ENCODE measurements at places on chromosomes 6 and 20.

GRCh38 chr20:9389346-9389745 is 125.0 kb upstream of the LAMP5 start:
- DNase-seq: no peak

GRCh38 chr6:159973951-159974350 is 5.1 kb downstream of the IGF2R start:
- DNase-seq: no peak

DNA sequence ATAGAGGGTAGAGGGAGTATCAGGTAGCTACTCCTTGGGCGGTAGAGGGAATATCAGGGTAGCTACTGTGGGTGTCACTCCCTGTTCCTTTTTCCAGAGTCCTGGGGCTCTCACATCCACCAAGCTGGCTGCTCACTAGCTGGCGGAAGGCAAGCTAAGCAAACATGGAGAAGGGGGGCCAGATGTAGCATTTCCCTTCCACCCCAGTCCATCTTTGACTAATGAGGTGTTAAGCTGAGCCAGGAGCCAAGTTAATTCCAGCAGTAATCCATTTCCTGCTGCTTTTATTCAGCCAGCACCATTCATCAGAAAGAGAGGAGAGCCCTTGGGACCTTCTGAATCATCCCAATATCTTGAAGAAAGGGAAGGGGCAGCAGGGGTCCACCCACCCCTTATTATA is 330.0 kb downstream of the ZFAND3 start:
- no peak for DNase-seq

DNA sequence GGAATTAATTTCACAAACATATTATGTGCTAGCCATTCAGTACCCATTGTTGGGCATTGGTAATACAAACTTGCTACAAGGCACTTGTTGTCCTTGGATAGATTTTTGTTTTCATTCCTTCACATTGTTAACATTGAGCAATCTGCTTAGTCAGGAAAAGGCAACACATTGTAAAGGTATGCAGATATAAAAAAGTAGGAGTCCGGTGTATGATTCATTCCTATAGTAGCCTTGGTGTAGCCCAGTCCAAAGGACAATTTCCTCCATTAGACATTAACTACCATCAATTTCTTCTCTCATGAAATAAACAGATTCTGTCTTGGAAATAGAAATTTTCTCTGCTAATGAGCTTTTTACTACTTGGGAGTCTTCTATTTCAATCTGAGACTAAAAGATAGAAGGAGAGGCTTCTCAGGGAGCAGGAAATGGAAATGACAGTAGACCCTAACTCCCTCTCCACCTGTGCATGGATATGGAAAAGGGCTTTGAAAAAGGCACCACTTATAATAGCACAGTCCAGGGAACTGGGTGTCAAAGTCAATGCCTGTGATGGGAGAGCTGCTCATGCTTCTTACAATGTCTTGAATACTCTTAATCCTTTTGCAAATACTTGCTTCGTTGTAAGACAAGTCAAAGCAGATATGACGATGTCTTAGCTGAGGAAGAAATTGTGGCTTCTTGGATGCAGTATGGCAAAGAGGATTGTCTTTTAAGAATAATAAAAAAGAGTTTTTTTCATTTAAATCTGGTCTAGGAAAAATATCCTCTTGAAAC is 369.4 kb upstream of the CITED2 start:
- no peak for DNase-seq

GRCh38 chr6:48961781-48962415 is 501.2 kb downstream of the MMUT start:
- peak; percentile 9 for DNase-seq

GRCh38 chr6:120569714-120570113 is 764.6 kb downstream of the TBC1D32 start:
- no peak for DNase-seq
